Tibial artery (tissue), 4 donors: ENCODE measurements at places on chromosomes 7 and 10.

GRCh38 chr10:124942317-124943169 is 620 bp downstream of the ZRANB1 start:
- DNase-seq, result no peak

GRCh38 chr10:126917375-126917774 is 12.1 kb downstream of the DOCK1 start:
- DNase-seq, result no peak

- peak; percentile 91 for DNase-seq
These were observed 47.6 kb downstream of the GTF2IRD1 start for GRCh38 chr7:74501298-74501697.

GRCh38 chr7:5750031-5750653 is 31.3 kb downstream of the RNF216 start:
- no peak for DNase-seq

GRCh38 chr7:727104-727805 is at the start of gene PRKAR1B:
PRKAR1B (minus strand) TSS chr7:727281; CDS start chr7:711505, 15,776 bp downstream.
- no peak for DNase-seq

DNA sequence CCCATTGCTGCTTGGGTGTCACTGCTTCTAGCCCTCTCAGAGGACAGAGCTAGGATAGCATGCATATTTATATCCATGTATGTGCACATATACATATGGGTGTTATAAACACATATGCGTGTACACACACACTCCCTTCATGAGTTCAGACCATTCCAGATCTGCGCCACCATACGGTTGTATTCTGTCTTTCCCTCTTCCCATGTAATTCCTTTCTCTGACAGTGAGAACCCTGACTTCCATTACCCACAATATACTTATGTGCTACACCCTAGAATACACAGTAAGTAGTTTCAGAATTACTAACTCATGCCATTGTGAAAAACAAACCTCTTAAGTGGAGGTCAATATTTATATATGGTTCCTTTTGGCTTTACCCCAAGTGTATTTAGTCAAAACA is 116.6 kb upstream of the SAMD8 start:
- DNase-seq, result no peak

GRCh38 chr7:94529516-94529915 is 19.9 kb downstream of the CASD1 start:
- DNase-seq, result no peak

GRCh38 chr10:91247360-91248111 is 27.1 kb downstream of the PCGF5 start:
- DNase-seq, result peak; percentile 85

- DNase-seq, result no peak
These were observed 11.7 kb downstream of the TLL2 start for GRCh38 chr10:96501985-96502384.

DNA sequence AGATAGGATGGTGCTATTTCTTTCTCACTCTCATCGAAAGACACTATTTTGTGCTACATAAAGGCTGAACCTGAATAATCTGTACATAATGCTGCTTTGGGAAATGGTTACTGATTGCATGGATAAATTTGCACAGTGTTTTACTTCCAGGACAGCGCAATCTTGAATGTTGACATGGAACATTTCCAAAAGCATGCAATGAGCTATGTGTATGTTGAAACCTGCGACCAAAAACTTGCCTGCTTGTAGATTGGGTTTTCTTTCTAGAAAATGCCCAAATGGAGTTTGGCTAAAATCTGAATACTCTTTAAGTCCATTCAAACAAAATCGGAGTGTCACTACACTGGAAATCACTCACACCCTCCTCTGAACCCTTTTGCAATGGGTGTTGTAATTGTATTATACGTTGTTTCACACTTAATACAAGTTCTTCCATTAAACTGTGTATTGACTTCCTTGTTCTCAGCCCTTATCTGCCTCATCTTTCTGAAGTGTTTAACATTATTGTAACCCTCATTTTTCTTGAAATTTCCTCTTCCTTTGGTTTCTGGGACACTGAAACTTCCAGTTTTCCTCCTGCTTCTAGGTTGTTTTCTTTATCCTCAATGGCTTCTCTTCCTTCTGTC is 73.7 kb upstream of the CAPZA2 start:
- no peak for DNase-seq

GRCh38 chr7:49341849-49342248 is 417.5 kb downstream of the CDC14C start:
- DNase-seq, result no peak
